ENCODE measurements at places on chromosomes 12 and 14.
A peak's percentile ranks its signal among the peaks of the same experiment; 100 is the strongest.

- DNase-seq = no peak
Measured at GRCh38 chr12:47223848-47224213, 144.1 kb upstream of the AMIGO2 start.

GRCh38 chr14:36221112-36221511 lies 44.6 kb upstream of the PTCSC3 start:
- DNase-seq = no peak

DNA sequence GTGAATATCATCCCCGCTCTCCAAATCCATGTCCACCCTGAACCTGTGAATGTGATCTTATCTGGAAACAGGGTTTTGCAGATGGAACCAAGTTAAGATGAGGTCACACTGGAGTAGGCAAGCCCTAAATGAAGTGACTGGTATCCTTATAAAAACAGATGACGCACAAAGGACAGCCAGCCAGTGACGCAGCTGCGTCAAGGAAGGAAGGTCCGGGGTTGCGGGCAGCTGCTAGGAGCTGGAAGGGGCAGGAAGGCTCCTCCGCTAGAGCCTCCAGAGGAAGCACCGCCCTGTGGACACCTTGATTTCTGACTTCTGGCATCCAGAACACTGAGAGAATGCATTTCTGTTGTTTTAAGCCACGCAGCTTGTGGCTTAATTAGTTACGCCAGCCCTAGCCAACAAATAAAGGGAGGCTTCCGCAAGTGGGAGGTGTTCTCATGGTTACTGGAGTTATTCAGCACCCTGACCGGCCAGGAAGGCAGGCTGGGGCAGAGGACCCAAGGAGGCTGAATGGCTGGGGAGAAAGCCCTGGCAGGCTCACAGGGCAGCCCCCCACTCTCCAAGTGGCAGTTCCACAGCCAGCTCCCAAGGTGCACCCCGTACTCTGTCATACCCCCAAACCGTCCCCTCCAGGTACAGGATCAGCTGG lies 127.6 kb upstream of the NCOR2 start:
- DNase-seq = peak; percentile 71

GRCh38 chr14:68650404-68650994 lies 142.4 kb downstream of the ZFP36L1 start:
- DNase-seq = no peak

DNA sequence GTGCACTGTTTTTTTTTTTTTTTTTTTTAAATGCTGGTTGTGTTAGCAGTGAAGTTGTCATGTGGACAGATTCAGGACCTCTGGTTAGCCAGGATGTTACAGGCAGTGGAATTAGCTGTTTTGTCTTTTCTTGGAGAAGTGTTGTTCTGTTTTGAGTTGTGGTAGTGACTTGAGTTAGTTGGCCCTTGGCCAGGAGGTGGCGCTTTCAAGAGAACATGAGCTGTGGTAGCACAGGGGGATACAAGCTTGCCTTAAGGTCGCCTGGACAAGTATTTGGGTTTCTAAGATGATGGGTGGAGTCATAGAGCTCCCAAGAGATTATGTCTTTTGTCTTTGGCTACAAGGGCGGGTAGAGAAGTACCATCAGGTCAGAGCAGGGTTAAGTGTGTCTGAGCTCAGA lies 33.3 kb upstream of the CCDC198 start:
- no peak for DNase-seq

- DNase-seq = no peak
Measured at GRCh38 chr12:68334132-68334531, 2.0 kb upstream of the MDM1 start.

DNA sequence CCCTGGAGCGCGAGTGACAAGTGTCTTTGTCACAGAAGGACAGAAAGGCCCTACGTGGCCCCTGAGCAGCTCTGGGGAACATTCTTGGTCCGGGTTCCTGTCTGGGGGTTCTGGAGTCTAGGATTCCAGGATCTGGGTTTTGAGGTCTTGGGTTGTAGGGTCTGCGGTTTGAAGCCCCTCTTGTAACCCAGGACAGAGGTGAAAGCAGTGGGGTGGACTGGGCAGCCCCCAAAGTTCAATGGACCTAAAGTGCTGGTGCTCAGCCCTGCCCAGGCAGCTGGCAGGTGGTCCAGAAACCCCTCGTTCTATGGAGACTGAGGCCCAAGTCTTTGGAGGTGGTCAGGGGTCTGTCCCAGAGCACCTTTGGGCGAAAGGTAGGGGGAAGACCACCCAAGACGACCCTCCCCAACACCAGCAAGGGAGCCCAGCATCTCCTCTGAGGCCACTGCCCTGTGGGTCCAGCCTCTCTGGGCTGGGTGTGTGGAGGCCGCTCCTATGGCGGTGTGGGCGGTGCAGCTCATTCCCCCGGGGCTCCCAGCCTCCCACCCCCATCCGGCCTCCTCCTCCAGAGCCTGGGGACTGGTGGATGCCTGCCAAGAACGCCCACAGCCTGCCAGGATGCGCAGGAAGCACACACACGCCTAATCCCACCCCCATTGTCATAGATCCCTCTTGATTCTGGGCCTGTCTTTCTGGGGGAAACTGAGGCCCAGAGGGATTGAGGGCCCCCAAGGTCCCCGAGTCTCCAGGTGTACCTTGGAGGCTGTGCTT lies 30.2 kb upstream of the ANKRD9 start:
- peak; percentile 31 for DNase-seq

DNA sequence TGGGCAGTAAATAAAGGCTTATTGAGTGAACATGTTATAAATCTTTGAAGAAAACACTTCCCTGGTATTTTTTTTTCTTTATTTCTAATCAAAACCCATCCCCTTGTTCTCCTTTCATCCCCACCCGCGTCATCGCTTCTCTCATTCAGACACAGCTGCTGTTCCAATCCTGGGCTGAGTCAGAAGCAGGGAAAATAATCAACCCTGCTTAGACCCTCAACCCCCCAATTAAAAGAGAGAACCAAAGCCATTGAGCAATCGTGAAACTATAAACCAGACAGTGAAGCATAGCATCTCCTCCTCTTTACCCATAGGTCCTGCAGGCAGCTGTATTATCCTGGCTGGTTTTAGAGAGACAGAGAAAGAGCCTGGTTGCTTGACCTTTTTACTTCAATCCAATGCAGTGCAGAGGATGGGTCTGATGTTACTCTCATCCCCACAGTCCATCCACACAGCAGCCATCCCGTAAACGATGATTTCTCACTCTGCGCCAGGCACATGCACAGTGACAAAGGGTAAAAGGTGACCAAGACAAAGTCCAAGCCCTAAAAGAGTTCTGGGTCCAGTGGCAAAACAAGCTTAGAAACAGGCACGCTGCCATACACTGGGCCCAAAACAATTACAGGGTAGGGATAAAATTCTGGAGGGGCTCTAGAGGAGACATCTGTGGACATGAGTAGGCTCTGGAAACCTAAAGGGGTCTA lies 238.3 kb downstream of the GALC start:
- DNase-seq = no peak

GRCh38 chr12:21453312-21453852 lies 15.9 kb downstream of the PYROXD1 start:
- no peak for DNase-seq

GRCh38 chr14:104766863-104767633 lies 14.1 kb downstream of the SIVA1 start:
- no peak for DNase-seq

Measured in adipocyte (in vitro differentiated cells).